NCI-H1436 treated with DMSO at 0.1 percent for 48 hours (cell line): ENCODE measurements at places on chromosomes 12 and 14.

- no peak for DNase-seq
Measured at GRCh38 chr12:53660041-53660440, 15.8 kb downstream of the ATP5MC2 start.

GRCh38 chr14:98799891-98800290 is 472.1 kb downstream of the BCL11B start:
- no peak for DNase-seq

GRCh38 chr14:20247646-20248246 is 8.7 kb downstream of the OR11H4 start:
- DNase-seq = no peak

DNA sequence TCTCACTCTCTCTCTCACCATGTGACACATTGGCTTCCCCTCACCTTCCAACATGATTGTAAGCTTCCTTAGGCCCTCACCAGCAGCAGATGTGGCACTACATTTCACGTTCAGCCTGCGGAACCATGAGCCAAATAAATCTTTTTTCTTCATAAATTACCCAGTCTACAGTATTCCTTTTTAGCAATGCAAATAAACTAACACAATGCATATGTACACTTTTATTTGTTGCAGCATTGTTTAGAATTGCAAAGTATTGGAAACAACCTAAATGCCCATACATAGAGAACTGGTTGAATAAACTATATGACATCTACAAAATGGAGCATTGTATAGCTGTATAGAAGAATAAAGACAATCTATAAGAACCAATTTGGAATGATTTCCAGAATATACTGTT is 487.6 kb downstream of the FUT8 start:
- no peak for DNase-seq

DNA sequence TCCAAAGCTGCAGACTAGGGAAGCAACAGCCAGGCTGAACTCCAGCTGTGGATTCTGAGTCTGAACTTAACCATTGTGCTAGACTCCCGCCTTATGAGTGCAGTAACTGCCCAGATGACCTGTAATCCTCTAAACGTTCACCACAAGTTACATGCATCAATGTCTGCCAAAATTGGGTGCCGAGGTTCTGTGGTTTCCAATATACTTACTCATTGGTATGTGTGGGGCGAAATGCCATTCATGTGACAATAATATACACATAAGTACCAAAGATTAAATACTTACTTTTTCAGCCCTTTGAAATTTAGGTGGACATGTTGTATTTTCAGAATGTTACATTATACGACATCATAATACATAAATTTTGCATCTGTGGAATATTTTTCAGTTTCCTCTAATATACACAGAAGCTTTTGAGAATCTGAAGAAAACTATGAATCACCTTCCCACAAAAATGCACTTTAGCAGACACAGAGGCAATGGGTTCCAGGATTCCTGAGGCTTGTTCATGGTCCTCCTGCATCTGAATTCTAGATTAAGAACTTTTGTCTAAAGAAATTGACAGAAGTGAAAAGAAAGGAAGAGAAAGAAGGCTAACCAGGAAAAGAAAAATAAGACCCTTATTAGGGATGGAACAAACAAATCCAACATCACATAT is 31.7 kb downstream of the GRIP1 start:
- DNase-seq = no peak

- no peak for DNase-seq
Measured at GRCh38 chr14:63928744-63929174, 76.0 kb downstream of the SYNE2 start.

DNA sequence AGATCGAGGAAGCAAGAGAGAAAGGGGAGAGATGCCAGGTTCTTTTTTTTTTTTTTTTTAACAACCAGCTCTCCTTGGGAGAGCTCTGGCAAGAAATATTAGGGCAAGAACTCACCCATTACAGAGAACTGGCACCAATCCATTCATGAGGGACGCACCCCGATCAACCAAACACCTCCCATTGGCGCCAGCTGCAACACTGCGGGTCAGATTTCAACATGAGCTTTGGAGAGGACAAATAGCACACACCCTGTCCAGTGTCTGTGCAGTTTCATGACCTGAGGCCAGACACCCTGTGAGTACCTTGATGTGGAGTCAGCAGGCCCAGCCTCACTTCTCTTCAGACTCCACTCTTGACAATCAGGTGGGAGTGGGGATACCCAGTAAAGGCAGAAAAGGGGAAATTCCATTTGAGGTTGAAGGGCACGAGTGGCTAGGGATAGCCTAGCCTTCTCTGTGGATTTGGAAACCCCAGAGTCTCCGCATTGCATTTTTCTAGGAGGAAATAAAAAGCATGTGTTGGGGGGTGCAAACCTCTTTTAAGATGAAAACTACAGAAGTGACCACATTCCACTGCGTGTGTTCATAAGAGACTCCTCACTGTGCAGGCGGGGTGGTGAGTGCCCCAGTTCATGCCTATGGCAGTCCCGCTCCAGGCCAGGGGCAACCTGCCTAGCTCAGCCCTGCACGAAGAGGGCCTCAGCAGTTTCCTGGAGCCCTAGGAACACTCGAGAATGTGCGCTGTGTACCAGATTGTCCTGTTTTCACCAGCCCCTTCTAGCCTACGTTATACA is 42.4 kb upstream of the GPATCH2L start:
- DNase-seq = no peak

GRCh38 chr12:62917926-62918325 is 17.0 kb downstream of the PPM1H start:
- DNase-seq = no peak

- DNase-seq = no peak
Measured at GRCh38 chr12:59911516-59911915, 315.7 kb downstream of the SLC16A7 start.

DNA sequence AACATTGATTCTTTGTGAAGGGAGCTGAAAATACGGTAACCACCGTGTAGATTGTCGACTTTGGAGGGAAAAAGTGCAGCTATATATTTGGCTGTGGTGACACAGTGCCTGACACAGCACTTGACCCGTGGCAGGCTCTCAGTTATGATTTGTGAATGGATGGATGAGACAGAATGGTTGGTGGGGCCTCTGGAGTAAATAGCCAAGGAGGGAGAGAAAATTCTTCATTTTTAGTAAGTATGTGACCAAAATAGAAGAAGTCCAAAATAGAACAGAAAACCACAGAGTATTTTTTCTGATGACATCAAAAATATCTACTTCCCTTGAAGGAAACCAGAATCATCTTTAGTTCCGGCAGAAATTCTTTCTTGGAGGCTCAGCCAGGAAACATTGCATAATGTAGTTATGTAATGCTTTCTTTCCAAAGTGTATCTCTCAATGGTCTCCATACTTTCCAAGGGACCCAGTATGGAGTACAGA is 82.0 kb upstream of the WSCD2 start:
- DNase-seq = no peak

- no peak for DNase-seq
Measured at GRCh38 chr14:90755661-90756304, 60.4 kb downstream of the TTC7B start.

GRCh38 chr12:64824500-64825142 is at the start of gene TBC1D30:
TSS of gene TBC1D30 (plus strand) at chr12:64824647. CDS start at chr12:64824880, 233 bp downstream.
- peak; percentile 42 for DNase-seq

DNA sequence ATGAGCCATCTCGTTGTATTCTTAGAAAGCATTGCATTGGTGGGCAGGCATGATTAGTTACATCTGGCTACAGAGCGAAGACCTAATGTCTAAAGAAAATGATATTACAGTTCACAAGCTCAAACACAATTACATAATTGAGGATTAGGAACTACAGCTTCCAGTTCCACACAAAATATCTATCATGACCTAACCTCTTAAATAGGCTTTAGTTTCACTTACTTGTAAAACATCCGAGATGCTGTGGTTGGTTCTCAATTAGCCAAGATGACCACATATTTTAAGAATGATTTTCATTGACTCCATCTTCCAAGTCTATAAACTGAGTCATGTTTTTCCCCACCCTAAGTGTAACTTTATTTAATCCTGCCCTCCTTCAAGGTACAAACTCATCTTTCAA is 69.5 kb downstream of the LRIG3 start:
- no peak for DNase-seq

GRCh38 chr12:69583203-69583602 is 2.1 kb upstream of the CCT2 start:
- DNase-seq = no peak

DNA sequence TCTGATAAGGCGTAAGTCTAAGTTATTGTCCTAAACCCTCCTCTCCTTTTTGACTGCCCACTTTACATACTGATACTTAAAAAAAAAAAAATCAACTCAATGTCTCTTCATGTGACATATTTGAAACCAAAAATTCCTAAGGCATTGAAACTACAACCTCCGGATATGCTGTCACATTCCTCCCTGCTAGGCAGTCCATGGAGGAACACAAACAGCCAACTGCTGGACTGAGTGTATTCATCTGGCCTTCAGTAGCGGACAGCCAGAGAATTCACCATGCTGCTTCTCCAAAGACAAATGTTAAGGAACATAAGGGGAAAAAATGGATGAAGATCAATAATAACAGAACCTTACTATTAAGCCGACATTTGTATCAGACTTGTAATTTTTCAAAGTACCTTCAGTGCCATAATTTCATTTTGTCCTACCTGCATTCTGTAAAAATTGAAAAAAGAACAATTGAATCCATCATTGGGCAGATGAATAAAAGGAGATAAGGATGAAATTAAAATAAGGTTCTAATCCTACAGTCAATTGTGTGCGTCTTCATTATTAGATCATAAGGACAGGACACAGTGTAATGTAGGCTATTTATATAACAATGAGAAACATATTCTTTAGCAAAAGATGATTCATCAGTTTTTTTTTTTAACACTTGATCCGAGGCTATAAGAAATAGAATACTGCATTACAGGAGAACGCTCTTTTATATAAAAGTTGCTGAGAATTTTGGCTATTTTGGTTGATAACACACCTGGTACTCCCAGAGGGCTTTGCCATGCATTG is 12.2 kb downstream of the RERG start:
- DNase-seq = no peak

GRCh38 chr14:97266653-97267052 is 469.5 kb downstream of the VRK1 start:
- no peak for DNase-seq
